ENCODE measurements at places on chromosomes 7 and 10.

GRCh38 chr10:92886334-92886961 is 38.1 kb downstream of the EXOC6 start:
- DNase-seq, result no peak

DNA sequence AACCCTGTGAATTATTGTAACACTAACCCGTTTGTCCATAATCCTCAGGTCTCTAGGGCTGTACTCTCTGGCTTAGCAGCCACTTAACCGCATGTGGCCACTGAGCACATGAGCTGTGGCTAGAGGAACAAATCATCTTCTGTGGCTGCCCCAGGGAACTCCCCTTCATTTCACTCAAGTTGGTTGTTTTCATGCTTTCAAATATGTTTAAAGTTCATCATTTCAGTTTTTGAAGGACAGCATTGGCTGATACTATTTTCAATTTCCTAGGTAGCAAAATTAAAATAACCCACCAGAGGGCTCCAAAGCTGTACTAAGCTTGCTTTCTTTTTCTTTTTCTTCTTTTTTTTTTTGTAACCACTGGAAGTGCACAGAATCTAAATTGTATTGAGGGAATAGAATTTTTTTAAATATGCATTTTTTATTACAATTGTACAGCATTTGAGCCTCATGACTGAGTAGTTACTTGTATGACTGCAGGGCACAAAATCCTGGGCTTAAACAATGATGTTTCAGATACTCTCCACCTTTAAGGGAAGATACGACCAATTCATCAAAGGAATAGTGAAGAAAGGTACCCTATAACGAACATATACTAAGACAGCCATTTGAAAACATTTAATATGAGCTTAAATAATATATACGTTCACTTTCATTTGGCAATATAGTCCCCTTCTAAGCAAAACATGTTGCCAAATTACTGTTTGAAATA is 38.6 kb downstream of the MRC1 start:
- no peak for DNase-seq

- no peak for DNase-seq
Observed at GRCh38 chr10:3512263-3512662, 272.7 kb downstream of the KLF6 start.

GRCh38 chr10:89327803-89328441 is at the start of gene IFIT3:
IFIT3 (plus strand) TSS chr10:89327997; CDS start chr10:89328074, 77 bp downstream.
- DNase-seq, result no peak

- no peak for DNase-seq
Observed at GRCh38 chr7:26363465-26363864, 71.8 kb downstream of the SNX10 start.

DNA sequence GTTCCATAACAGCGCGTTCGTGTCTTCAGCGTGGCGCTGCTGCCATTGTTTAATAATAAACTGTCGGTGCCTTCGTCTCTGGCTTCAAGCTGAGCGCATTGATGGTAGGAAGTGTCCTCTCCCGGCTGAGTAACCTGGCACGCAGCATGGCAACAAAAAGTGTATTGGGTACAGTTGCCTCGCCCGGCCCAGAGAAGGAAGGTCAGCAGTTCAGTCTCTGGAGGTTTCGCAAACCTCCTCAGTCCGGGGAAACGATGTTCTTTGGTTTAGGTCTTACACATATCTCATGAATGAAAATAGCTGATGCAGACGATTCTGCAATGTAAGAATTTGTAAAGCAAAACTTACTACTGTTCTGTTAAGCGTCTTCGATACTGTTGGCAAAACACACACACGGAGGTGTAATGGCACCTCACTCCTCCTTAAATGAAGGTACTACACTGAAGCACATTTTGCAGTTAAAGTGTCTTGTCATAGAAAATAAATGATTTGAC is 739 bp upstream of the CCDC186 start:
- DNase-seq, result no peak

DNA sequence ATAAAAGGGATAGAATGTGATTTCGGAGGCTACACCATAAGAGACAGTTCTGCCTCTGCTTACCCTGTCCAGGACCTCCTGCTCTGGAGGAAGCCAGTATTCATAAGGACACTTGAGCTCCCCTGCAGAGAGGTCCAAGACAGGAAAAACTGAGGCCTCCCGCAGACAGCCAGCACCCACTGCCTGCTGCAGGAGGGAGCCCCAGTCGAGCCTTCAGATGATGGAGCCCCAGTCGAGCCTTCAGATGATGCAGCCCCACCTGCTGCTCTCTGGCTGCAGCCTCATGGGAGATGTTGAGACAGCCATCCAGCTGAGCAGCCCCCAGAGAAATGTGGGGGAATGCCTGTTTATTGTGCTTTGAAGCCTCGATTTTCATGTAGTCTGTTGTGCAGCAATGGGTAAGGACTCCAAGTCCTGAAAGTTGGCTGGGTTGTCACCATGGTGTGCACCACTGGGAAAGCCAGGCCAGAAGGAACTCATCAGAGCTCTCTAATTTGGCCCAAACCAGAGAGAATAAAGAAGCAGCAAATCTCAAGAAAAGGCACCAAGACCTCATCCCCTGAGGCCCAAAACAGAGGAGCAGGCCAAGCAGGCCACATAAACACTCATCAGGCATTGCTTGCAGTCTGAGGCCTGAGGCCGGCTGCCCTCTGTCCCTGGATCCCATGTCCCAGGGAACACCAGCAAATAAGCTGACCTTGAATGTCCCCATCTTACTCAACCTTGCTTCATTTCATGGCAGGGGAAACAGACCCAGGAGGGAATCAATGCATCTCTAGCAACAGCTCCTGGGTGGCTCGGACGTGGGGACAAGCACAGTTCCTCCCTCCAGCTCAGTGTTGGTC is 30.9 kb downstream of the CALML5 start:
- no peak for DNase-seq

DNA sequence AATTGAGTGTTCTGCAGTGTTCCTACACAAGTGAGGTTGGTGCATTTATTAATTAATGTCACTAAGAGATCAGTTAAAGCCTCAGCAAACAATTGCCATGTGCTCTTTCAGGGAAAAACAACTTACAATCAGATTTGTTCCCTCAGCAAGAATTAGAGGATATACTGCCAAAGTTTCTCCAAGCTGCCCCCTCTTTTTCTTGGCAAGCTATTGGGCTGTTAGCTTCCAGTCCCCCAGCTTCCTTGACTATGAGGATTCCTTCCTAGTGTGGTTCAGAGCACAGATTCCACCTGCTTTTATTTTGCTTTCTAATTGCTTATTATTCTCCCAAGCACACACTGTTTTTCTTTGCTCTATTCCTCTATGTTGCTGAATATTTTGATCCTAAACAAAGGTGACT is 112.7 kb downstream of the RBM20 start:
- no peak for DNase-seq

DNA sequence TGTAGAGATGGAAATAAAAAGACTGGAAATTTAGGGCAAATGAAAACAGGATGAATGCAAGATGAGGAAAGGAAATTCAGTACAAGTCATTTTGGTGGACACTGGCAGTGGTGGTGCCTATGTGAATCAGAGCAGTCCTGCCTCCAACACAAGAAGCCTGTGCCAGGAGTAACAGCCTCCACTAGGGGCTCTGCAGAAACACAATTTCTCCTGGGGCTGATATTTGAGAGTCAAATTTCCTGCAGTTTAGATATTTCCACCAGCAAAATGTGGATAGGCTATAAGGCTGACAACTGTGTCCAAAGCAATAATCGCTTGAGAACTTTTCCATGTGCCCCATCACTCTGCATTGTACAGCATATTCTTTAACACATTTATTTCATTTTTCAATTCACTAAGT is 4.7 kb upstream of the PLXDC2 start:
- no peak for DNase-seq
